ENCODE measurements at places on chromosomes 4 and X.

DNA sequence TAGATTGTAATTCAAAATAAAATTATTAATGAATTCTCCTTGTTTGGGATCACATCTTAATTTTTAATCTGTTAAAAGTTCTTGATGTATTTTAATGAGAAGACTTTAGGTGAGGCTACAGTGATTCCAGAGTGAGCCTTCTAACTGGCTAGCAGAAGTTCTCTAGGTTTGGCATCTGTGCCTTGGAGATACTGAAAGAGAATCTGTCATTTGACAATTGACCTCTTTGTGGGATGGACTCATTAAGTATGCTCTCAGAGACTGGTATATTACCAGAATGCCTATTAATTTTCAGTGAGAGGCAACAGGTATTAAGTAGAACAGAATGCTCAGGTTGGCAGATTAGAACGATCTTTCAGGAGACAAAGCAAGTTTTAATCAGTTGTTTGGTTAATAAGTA lies 10.2 kb downstream of the CCNG2 start:
- no peak for DNase-seq

DNA sequence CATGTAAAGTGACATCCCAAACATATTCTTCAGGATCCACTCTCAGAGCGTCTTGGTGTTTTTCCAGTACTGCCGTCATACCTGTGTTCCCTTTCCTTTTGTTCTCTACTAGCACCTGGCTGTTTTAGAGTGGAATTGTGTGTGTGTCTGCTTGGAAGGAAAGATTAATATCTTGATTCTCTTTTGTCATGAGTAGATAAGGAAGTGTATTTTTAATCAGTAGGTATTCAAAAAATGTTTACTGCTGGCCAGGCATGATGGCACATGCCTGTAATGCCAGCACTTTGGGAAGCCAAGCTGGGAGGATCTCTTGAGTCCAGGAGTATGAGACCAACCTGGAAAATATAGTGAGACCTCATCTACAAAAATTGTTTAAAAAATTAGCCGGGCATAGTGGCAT lies 198.8 kb downstream of the CBR4 start:
- DNase-seq, result no peak

DNA sequence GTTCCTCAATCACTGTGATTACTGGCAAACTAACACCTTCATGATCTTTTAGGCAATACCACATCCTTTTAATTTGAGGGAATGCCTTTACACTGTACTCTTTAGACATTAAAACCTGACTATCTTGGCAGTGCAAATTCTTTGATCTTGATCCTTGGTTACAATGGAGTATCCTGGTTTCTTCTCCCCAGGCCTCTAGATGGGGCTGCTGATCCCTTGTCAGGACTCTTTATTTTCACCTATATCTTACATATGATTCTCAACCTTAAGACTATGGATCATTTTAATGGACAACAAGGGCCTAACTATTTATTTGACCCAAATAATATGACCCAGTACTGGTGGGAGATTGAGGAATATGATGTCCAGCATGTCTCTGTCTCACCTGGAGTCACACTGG lies 1005.5 kb upstream of the INTU start:
- DNase-seq, result no peak

DNA sequence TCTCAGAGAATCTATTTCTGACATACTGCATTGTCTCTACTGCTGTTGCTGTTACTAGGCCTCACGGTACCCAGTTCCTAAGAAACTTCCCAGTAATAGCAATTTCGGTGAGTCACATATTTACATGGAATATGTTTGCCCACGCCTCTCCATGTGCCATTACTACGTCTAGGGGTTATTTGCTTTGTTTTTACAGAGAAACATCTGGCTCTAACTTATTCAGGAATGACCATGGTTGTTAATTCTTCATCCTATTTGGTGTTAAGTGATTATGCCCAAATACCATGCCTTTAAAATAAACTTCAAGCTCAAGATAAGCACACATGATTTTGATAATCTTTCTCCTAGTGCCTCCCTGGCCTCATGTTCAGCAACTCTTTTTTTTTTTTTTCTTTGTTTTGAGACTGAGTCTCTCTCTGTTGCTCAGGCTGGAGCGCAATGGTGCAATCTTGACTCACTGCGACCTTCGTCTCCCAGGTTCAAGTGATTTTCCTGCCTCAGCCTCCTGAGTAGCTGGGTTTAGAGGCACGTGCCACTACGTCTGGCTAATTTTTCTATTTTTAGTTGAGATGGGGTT lies 101.0 kb upstream of the HS3ST1 start:
- DNase-seq, result no peak

DNA sequence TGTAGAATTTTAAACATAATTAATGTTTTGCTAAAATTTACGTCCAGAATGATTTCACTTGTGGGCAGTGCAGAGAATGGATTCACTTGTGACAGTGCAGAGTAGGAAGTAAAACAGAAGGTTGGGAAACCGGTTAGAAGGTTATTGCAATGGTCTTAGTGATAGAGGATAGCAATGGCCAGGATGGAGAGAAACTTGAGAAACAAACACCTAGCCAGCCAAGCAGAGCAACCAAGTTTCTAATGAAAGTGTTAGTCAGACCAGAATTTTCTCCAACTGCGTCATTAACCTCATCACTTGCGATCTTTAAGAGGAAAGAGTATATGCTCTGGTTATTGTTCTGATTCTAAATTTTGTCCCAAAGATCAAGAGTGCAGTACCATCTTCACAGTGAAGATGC lies 50.0 kb upstream of the TBC1D9 start:
- DNase-seq, result no peak

DNA sequence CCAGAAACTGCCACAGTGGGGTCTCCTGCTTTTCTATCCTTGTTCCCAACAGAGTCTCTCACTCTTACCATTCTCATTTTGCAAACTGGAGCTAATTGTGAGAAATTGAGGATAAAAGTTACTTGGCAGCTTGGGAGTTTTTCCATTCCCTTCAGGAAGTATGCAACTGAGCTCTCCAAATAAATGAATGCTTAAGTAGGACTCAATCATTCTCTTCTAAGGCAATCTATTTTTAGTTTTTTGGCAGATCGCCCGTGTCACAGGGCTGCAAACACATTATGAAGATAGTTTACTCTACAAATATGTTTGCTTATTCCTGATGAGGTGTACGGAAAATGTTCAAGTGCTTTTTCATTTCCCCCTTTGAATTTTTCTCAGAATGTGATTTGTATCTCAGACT lies 5.3 kb downstream of the ASB11 start:
- DNase-seq, result no peak

GRCh38 chr4:137124278-137124932 lies 407.9 kb downstream of the PCDH18 start:
- DNase-seq, result no peak

DNA sequence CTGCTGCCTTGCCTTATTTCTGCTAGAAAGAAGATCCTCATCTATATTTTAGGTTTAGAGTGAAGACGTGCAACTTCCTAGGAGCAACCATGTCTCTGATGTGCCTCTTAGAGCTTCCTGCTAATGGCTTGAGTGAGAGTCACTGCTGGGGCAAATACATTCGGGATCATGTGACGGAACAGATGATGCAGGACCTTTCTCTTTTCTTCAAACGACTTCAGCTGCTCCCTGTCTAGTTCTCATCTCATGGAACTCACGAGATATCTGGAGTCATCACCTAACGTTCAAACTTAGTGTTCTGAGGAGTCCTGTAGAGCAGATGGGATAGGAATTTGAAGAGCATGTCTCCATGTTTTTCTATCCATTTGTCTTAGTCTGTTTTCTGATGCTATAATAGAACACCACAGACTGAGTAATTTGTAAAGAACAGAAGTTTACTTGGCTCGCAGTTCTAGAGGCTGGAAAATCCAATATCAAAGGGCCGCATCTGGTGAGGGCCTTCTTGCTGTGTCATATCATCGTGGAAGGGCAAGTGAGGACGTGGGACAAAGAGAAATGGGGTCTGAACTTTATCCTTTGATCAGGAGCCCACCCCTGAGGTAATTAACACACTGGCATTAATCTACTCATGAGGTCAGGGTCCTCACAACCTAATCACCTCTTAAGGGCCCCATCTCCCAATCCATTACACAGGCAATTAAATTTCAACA lies 43.5 kb upstream of the SCRG1 start:
- DNase-seq, result no peak

GRCh38 chrX:135535077-135535940 lies 14.8 kb downstream of the INTS6L start:
- no peak for DNase-seq

- DNase-seq, result no peak
Observed at GRCh38 chrX:48940404-48940955, 16.9 kb downstream of the OTUD5 start.

GRCh38 chr4:27020203-27020602 lies 159.6 kb downstream of the STIM2 start:
- no peak for DNase-seq

DNA sequence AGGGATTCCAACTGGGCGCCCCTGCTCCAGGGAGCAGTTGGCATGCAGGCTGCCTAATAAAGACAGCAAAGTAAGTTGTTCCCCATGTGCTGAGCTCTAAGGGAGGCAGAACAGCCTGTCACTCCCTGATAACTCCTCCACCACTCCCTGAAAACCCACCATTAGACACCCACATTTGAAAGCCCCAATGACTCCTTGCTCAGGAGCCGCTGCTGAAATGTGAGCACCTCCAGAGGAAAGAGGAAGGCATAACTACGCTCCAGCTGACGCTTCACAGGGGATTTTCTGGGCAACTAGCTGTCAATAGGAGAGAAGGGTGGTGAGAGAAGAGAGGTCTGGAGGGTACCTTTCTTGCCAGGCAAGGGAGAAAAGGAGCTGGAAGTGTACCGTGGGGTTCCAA lies 62.5 kb downstream of the NPY1R start:
- DNase-seq, result no peak

DNA sequence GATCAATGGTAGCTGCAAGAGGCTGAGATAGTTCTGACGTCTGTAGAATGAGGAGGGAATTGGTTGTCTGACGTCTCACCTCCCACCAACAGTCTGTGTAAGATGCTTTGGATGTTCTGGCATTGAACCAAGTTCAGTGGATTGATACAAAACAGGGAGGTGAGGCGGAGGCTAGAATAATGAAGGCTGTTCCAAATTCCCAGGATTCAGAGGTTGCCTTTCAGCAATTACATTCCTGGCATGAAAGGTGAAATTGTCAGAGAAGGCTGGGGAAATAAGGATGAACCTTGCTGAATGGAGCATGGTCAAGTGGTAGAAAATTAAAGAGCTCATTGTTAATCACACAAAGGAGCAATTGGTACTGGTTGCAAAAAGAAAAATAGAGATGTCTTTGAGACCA lies 241.6 kb downstream of the FBXW7 start:
- no peak for DNase-seq

DNA sequence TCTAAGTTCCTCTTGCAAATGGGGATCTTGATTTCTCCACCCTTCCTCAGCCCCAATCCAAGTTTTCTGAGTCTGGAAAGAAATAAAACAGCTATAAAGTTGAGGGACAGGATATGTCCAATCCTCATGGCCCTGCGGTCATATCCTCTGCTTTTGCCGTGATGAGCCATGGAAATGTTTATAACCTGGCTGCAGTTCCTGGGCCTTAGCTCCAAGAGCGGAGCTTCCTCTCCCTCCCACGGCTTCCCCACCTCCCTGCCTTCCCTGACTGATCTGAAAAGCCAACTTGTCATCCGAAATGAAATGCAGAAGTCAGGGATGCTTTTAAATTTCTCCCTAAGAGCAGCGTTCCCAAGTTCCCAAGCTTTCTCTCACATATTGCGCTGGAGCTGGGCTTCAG lies 221.5 kb upstream of the SFRP2 start:
- no peak for DNase-seq

DNA sequence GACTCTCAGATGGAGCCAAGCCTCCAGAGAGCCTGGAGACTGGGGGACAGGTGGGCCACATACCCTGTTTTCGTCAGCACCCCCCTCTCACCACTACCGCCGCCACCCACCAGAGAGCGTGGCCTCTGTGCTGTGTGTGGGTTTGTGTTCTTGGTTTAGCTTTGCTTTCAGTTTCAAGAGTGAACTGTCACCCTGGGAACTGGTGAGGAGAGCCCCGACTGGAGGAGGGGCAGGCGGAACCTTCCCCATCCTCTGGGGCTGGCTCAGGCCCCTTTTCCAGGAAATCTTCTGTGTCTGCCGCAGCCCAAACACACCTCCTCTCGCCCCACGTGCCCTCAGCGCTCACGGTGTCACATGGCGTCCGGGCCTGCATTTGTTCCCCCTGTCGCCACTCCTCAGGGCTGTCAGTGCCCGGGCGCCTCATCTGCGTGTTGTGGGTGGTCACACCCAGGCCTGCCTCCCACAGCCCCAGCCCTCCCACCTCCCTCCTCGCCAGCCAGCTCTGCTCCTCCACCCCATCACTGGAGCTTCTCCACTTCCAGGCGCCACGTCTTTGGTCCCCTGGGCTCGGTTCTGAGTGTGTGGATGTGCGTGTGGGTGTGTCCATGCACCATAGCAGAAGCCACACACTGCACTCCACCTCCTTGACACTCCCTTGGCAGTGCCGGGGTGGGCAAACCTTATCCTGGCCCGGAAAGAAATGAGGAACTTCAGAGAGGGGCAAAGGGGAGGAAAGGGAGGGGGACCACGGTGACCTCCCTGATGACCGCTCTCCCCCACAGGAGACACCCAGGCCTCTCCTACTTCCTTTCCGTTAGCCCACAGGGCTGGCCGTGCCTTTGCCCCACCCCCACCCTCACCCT lies 27.8 kb downstream of the ELF4 start:
- DNase-seq, result peak; percentile 82

- DNase-seq, result no peak
Observed at GRCh38 chrX:97494756-97495372, 611.2 kb downstream of the RPA4 start.

DNA sequence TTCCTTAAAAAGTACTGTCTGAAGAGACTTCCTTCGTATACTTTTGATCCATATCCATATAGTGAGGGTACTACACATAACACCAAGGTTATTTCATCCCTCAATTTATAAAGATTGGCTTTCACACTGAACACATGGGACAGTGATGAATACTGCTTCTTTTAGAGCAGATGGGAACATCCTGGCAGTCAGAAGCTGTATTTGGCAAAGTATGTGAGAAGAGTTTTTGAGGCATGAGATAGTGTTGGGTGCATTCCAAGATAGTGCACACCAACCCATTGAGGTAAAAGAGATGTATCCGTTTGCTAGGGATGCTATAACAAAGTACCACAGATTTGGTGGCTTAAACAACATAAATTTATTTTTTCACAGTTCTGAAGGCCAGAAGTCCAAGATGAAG lies 141.1 kb downstream of the MOSPD2 start:
- DNase-seq, result no peak

- DNase-seq, result peak; percentile 17
Observed at GRCh38 chrX:17046478-17047097, 100.1 kb downstream of the REPS2 start.

DNA sequence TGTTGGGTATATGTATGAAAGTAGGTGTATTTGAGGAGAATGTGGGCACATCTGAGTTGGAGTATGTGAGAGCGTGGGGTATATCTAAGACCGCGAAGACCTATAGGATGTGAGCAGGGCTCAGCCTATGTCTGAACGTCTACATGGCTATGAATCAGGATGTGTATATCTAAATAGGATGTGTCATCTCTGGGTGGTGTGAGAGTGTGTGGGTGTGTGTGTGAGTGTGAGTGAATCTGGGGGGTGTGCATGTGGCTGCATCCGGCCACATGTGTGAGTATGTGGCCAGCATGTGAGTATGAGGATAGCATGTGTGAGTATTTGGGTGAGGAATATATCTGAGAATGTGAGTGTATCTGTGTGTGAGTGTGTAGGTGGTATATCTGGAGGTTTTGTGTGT lies 7.7 kb downstream of the GPR173 start:
- no peak for DNase-seq
